ENCODE measurements at places on chromosomes 12 and 14.

GRCh38 chr14:76413962-76414600, 38.1 kb downstream of the ESRRB start:
- DNase-seq, result no peak

GRCh38 chr12:47814539-47815170, 5.0 kb downstream of the HDAC7 start:
- DNase-seq, result peak; percentile 50

DNA sequence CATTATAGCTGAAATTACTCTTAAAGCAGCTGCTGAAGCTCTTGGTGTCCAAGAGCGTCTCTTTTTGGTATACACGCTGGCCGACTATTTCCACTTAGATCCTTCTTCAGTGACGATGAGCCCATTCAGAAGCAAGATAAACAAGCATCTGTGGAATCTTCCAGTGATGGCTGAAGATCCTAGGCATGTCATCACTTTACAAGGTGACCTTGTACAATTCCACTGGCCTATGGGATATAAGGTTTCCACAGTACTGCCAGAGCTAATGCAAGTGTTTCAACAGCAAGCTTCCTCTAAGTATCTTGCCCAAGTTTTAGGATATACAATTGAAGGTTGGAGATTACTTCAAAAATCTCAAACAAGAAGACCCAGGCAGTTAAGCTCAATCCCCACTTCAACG, 47.0 kb downstream of the INTS13 start:
- DNase-seq, result no peak

DNA sequence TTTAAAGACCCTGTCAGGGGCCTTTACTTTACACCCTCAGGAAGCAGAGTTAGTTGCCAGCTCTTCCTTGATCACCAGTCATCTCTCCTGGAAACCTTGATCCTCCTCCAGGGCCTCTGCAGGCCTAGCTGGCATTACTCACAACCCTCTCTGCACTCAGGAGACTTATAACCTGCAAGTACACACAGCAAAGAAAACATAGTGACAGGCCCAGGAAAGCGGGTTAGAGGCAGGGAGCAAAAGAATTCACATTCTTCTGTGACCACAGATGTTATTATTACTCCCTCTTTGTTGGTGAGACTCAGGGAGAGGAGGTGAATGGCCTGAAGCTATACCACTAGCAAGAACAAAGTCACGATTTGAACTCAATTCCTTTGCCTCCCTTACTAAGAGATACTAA, 87.4 kb downstream of the OR11H12 start:
- DNase-seq, result no peak

GRCh38 chr14:104624939-104625338, 20.4 kb upstream of the TMEM179 start:
- DNase-seq, result no peak

GRCh38 chr12:24750263-24750662, 198.6 kb downstream of the BCAT1 start:
- DNase-seq, result no peak

DNA sequence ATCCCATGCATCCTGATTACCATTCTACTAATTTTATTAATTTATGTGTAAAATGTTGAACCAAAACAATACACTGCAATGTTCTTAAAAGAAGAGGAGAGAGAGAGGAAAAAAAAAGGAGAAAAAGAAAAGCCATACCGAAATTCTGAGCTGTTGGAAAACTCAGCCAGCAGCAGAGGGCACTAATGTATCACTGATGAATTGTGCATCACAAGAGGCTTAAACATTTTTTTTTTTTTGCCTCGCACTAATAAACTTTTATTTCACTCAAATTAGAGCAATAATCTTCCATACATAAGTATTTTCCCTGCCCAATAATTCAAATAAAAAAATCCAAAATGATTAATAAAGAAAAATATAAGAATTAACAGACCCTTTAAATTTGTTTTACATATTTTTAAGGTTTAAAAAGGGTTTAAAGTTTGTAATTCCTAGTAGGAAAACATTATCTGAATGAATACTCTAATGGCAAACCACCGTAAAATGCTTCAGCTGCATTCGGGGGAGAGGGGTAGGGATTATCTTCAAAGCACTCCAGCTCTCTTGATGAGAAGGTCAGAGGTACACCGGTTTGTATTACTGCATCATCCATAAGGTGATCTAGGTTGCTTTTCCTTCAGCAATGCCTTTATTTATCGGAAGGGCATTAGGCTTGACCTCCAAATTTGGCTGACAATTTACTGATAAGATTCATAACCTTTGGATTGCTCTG, 41.9 kb downstream of the ATP23 start:
- peak; percentile 76 for DNase-seq

DNA sequence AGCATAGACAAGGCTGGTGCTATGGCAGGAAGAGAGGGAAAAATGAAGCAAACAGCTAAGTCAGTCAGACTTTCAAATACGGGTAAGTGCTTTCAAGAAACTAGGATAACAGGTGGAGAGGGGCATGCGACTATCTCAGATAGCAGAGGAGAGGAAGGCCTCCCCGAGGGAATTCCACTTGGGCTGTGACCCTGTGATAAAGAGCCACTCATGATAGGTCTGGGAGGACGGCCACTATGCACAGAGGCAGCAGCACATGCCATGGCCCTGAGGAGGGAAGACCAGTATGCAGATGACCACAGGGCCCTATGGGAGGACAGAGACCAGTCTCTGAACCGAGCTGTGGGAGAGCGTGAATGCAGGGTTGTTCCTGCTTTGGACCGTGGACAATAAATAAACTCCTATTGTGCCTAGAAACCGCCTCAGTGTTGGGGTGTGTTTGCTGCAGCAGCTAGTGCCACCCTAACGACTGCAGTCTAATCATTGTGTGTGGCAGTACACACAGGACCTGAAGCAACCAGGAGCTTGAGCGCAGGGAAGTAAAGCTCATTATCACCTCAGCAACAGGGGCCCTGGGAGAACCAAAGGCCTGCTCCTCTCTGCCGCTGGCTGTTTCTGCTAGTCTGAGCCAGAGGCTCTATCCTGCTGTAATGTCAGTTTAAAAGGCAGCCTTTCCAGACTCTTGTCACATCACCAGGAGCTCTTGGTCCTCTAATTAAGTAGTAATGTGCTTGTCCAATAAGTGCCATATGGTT, 119.1 kb downstream of the CACNA1C start:
- DNase-seq, result no peak

DNA sequence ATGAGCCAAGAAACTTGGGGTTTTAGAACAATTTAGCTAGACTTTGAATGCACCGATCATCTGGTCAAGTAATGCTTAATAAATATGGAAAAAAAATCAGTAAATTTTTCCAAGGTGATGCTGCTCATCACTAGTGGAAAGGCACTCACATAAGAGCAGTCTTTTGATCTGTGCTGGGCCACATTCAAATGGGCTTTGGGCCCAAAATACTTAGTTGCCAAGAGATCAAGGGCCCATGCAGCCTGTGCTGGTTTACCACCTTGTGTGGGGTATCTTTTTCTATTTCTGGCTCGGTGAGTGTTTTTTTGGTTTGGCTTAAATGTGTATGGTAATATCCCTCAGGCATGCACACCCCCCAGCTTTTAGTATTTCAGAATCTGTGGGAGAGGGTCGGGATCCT, 943.2 kb downstream of the TMTC2 start:
- no peak for DNase-seq

DNA sequence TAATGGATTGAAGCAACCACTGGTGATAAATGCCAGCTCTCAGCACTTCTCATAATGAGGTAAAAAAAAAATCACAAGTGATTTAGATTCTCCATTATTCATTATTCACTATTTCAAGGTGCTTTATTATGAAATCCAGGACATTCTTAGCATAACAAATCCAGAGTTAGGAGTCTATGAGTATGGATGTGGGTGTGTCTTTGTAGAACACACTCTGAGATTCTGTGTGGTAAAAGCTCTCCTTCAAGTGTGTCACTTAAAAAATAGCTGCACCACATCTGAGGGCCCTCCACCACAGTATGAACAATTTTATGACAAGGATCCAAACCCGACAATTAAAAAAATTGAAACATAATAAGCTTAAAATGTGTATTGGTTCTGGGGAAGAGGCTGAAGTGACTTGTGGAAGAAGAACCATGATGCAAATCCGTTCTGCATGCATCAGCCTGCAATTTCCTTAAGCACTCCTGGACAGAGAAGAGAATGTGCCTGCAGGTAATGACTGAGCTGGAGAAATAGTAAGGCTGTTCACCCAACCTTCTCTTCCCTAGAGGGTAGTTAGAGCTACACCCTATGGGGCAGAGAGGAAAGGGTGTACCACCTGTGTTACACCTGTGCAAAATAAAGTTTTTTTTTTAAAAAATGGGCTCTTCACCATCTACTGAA, 488.5 kb upstream of the MGAT4C start:
- no peak for DNase-seq

- no peak for DNase-seq
Measured at GRCh38 chr12:102396276-102396675, 84.1 kb downstream of the IGF1 start.

DNA sequence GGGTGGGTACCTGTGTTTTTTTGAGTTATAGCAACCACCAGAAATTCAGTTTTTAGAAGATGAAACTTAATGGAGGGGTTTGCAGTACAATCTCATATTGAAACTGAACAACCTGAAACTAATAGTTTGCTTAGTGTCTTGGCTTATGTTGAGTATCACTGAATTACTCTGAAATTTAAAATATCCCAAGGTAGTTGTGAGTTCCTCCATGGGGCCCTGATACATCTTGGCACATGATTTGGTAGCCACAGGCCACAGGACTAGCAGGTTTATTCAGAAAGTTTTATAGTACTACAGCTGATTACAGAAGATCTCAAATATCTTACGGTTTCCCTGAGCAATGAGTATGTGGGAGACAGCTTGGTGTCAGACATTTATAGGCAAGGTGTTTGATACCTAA, 10.4 kb downstream of the PTGES3 start:
- no peak for DNase-seq

DNA sequence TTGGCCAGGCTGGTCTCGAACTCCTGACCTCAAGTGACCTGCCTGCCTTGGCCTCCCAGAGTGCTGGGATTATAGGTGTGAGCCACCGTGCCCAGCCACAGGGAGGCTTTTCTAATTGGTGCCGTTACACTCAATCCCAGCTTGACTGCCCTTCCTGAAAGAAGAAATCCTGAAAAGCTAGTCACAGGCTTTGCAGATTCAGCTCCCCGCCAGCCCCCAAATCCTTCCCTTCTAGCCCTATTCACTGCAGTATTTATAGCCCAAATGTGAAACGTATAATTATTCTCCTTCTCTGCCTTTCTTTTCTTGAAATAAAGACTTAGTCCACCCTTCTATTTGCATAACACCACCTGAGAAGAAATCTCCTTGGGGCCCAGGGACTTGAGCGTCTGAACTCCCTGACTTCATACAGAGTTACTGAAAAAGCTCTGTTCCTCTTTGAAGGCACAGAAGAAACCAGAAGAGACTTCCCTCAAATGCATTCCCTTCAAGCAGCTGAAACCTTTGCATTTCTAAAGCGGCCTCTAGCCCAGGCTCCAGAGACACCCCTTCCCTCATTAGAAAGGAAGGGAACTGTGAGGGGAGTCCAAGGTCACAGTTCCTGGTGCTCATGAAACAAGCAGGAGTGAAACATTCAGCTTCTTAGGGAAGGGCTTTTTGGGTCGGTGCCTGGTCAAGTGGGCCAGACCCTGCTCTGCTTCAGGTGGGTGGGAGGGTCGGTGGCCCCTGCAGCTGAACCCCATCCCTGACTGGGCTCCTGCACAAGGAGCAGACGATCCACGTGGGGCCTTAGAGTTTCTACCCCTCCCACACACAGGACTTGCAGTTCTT, 42.3 kb upstream of the BATF start:
- DNase-seq, result peak; percentile 81

GRCh38 chr12:125454786-125455480, 389.7 kb downstream of the AACS start:
- DNase-seq, result no peak

DNA sequence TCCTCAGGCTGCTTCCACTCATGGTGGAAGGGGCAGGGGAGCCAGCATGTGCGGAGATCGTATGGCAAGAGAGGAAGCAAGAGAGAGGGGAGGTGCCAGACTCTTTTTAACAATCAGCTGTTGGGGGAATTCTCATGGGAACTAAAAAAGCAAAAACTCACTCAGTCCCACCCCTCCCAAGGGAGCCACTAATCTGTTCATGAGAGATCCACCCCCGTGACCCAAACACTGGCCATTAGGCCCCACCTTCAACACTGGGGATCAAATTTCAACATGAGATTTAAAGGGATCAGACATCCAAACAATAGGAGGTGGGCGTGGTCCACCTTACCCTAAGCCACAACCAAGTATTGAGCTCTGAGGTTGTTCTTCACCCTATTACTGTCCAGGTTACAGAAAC, 375.1 kb downstream of the GRIN2B start:
- peak; percentile 42 for DNase-seq

DNA sequence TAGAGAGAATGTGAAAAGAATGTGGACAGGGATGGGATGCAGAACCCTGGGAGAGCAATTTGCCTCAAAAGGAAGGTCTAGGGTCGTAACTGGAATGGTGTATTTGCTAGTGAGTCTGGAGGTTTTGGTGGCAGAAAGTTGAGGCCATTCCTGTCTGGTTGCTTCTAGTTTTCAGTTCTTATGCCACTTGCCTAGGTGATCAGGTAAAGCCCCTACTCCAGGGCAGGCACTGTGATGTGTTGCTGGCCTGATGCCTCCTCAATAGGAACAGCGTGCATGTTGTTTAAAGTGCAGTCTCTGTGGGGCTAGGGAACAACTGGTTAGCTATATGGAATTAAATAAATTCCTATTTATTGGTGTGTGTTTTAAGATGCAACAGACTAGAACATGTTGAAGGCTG, 6.4 kb downstream of the OS9 start:
- no peak for DNase-seq

DNA sequence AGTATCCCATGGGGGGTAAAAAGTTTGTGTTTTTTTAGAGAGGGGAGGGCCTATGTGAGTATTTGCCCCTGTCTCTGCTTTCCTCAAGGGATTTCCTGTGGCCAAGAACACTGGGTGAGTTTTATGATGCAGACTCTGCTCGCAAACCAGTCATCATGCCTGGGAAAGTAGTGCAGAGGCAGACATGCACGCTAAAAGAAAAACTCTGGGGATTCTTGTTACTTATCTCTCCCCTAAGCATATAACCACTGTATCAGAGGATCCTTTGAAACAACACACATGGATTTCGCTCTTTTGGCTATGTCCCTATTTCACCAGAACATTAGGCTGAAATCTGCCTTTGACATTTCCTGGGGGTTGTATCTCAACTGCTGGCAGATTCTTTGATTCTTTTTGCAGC, 1845.8 kb upstream of the SEL1L start:
- DNase-seq, result peak; percentile 55
